ENCODE measurements at places on chromosomes 6 and 20.

GRCh38 chr6:6717953-6718352 lies 129.4 kb downstream of the LY86 start:
- DNase-seq, result no peak

- DNase-seq, result no peak
Observed at GRCh38 chr6:115194981-115195638, 852.3 kb upstream of the HS3ST5 start.

DNA sequence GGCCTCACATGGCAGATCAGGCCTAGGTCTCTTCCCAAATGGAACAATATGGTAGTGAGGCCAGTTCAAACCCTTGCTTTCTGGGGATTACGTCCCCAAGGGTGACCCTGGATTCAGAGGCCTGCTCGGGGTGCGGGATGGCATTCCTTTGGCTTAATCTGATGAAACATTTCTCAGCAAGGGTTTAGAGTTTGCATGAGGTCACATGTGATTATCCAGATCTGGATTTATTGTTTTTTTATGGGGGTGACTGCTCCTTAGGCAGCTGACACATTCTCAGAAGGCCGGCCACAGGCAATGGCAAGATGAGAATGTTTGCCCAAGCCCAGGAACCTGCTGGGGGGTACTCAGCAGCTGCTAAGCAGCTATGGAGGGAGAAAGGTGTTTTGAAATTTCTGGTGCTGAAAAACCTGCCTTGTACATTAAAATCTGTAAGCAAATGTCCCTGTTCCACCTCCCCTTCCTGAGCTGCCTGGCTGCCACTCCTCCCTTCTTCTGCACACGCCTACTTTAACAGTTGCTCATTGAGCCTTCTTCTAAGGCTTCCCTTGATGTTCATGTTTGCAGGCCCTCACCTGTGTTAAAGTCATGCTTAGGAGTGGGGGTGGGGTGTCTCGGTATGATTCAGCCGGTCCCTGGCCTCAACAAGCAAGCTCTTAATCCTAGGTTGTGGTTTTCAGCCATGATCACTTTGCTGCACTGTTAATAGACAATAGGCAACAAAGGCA lies 37.9 kb upstream of the FUCA2 start:
- peak; percentile 44 for DNase-seq

DNA sequence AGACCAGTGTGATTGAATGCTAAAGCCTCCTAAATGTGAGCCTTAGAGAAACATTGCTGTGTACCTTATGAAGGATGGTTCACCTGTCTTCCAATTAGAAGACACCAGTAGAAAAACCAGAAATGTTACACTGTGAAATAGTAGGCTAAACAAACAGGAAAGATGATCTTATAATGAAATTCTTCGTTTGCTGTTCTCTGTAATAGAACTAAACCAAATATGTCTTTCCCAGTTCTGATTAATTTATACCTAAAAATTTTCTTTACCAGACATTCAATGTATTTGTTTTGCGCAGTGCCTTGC lies 114.8 kb downstream of the RTN4IP1 start:
- no peak for DNase-seq

GRCh38 chr6:15614277-15614676 lies 48.6 kb downstream of the DTNBP1 start:
- DNase-seq, result no peak
